A549 treated with ZK216348 at 1 μM for 4 hours (cell line): ENCODE measurements at places on chromosomes 11 and 22. TPM values are rescaled to one million over a fixed set of nuclear protein-coding genes. Genes with fewer than 3 reads are reported as not detected.

The OR10D3 gene
- total RNA-seq, result not detected in 5 replicates

The APOL1 gene
- total RNA-seq, result 12.6 to 15.9 TPM (median 13.4 TPM) in 5 replicates

The SYCE3 gene
- total RNA-seq, result not detected in 5 replicates

The OR5AR1 gene
- total RNA-seq, result not detected in 5 replicates

The PEX16 gene
- total RNA-seq, result 10.8 to 21.0 TPM (median 19.1 TPM) in 5 replicates

The KIAA1671 gene
- total RNA-seq, result 8.2 to 13.0 TPM (median 10.6 TPM) in 5 replicates

The PIH1D2 gene
- total RNA-seq, result 0.65 to 1.8 TPM (median 1.2 TPM) in 5 replicates

The NUMA1 gene
- total RNA-seq, result 44.8 to 77.9 TPM (median 68.5 TPM) in 5 replicates

The MPPED2 gene
- total RNA-seq, result not detected in 5 replicates

The ARHGAP42 gene
- total RNA-seq, result 3.5 to 7.4 TPM (median 5.5 TPM) in 5 replicates

The SMTNL1 gene
- not detected in 5 replicates for total RNA-seq

The KCNJ1 gene
- total RNA-seq, result not detected in 5 replicates

The CLDN5 gene
- not detected in 5 replicates for total RNA-seq

The USH1C gene
- total RNA-seq, result 0.87 to 1.6 TPM (median 1.3 TPM) in 5 replicates

The NOX4 gene
- not detected in 5 replicates for total RNA-seq

The CDC42BPG gene
- 0.83 to 2.2 TPM (median 1.7 TPM) in 5 replicates for total RNA-seq
